ENCODE measurements at places on chromosomes 6 and 20.

- no peak for DNase-seq
Observed at GRCh38 chr6:157343732-157344131, 20.4 kb upstream of the TMEM242 start.

DNA sequence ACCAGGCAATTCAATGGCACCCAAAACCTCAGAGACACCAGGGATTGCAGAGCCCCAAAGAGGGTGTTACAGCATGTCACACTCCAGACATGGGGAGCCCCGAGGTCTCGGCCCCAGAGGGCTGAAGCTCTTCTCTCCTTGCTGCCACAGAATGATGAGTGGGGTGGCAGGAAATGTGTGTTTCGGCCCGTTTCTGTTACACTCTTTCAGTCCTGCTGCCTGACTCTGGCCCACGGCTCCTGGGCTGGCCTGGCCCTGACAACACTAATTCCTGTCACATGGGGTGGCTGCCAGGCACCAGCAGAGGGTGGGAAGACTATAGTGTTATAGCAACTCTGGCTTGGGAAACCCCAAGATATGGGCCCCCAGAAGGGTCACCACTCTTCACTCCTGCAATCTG lies 183.6 kb downstream of the KHDRBS2 start:
- no peak for DNase-seq

DNA sequence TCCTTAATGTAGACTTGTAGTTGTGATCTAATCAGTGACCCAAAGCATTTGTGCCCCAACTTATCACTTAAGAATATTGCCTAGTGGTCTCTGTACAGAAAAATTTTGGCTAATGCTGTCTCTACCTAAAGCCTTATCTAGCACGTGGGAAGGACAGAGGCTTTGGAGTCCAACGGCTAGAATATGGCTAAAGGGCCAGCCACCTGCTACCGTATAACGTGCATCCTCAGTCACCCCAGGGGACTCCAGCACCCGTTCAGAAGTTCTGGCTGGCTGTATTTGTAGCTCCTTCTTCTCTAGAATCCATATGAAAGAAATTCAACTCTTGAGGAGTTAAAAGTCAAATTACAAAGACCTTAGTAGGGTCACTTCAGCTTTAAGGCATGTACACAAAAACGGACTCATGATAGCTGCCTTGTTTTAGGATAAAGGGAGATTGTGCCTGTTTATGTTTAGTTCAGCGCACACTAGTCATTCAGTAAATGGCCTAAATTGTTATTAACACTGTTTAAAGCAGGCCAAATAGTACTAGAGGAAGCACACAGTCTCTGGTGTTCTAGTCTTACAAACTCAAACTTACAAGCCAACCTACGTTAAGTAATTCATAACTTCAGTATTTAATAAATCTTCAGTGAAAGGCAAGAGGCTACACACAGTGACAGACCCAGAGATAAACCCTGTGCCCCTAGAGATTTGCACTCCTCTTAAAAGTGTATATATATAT lies 407.5 kb upstream of the PLCB4 start:
- no peak for DNase-seq

DNA sequence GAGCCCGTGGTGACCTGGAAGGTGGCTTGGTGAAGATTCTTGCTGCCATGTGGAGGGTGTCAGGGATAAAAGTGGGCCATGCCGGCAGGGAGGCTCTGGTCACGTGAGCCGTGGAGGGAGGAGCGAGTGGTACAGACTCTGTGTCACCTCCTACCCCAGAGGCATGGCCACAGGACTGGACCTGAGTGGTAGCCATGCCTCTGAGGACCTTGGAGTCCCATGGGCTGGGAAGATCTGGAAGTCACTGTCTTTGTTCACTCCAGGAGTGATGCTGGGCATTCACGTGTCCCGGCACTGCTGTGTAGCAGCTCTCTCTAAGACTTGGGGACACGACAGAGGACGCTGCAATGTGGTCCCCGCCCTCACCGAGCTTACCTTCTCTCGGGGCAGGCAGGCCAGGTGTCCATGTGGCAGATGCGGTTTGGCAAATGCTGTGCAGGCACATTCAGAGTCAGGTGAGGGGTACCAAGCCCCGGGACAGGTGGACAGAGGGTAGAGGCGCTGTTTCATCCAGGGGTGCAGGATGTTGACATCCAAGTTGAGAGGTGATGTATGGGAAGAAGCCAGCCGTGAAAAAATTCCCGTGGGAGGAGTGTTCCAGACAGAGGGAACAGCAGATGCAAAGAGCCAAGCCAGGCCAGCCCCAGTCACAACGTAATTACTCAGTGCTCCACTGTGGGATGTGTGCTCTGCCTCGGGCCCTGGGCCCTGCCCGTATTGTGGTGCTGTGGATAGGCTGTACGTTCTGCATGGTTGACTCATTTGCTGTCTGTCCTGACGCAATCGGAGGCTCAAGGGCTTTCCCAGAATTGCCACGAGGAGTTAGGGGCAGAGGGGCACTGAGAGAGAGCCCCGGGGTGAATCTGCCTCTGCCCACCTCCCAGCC lies 307.8 kb downstream of the TAF4 start:
- no peak for DNase-seq

DNA sequence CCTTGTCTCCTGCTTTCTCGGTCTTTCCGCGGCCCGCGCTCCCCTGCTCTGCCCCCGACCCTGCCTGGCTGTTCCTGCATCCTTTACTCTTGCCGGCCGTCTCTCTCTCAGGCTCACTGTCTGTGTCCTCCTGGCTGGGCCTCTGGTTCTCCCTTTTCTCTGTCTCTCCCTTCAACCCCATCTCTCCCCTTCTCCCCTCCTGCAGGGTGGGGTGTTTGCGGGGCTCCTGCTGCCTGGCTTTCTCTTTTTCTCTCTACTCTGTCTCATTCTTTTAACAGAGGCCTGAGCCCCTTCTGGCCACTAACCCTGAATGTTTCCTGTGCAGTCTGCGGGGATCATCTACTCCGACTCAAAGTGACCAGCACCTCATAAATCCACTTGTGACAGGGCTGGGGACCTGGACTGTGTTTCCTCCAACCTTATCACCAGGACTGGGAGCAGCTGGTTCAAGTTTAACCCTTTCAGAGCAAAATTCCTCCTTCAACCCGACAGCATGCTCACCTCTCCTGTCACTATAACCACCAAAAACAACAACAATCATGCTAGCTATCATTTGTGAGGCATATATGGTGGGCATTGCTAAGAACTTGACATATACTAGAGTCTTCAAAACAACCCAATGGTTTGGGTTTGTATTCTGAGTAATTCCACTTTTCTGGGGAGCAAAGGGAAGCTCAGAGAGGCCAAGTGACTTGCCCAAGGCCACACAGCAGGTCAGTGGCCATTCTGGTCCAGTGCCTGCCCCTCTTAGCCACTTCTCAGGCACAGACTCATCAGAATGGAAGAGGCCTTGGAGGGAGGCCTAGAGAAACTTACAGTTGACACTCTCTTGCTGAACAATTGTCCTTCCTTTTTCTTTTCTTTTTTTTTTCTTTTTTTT lies 811 bp upstream of the RSPO4 start:
- DNase-seq, result no peak

GRCh38 chr6:34248198-34248726 lies 544 bp downstream of the SMIM29 start:
- DNase-seq, result peak; percentile 53
